ENCODE measurements at places on chromosomes 12 and 14.

DNA sequence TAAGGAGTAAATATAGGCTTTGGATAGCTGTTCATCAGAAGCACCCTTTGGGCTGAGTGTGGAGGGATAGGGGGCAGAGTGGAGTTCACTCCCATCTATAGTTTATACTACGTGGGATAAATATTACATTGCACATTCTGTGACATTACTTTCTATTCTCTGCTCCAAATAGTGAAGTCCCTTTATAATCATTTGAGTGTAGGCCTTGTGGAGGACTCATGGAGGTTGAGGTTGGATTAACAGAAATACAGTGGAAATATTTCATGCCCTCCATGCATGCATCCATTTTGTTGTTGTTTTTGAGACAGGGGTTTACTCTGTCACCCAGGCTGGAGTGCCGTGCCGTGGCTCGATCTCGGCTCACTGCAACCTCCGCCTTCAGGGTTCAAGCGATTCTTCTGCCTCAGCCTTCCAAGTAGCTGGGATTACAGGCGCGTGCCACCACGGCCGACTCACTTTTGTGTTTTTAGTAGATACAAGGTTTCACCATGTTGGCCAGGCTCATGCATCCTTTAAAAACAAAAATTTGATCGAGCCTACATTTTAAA lies 1.4 kb downstream of the CHPT1 start:
- DNase-seq: no peak

GRCh38 chr14:93716002-93716745 lies 72.1 kb downstream of the PRIMA1 start:
- DNase-seq: no peak

- DNase-seq: no peak
Measured at GRCh38 chr14:51093371-51094281, 1.3 kb downstream of the TRIM9 start.

DNA sequence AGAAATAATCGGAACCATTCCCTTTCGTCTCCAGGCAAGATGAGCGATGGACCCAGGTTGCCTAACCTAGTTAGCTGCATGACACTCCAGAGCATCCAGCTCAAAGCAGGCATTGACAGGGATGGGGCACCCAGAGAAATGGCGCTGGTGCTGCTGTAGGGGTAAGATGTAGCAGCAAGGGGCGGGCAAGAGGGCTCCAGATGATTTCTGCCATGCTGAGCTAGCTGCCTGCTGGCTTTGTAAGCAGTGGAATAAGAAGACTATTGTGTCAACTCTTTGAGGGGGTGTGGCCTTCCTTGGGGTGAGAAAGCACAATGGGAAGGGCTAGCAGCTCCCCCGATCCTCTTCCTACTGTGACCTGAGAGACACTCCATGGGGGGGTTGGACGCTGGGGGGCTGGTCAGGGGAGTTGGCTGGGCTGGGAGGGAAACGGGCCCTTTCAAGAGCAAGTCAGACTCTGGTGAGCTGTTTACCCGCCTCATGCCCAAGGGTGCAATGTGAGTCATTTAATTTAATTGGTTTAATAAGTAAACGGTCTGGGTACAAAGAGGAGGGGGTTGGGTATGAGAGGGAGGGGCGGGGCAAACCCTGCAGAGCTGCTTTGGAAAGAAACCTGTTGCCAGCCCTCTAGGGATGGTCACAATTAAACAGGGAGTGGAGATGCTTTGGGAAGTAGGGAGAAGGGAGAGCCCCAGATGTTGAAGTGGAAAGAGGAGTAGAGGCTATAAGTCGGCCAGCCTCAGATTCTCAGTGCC lies 50.5 kb downstream of the B4GALNT3 start:
- peak; percentile 43 for DNase-seq

- no peak for DNase-seq
Measured at GRCh38 chr14:98606041-98606640, 665.9 kb downstream of the BCL11B start.

DNA sequence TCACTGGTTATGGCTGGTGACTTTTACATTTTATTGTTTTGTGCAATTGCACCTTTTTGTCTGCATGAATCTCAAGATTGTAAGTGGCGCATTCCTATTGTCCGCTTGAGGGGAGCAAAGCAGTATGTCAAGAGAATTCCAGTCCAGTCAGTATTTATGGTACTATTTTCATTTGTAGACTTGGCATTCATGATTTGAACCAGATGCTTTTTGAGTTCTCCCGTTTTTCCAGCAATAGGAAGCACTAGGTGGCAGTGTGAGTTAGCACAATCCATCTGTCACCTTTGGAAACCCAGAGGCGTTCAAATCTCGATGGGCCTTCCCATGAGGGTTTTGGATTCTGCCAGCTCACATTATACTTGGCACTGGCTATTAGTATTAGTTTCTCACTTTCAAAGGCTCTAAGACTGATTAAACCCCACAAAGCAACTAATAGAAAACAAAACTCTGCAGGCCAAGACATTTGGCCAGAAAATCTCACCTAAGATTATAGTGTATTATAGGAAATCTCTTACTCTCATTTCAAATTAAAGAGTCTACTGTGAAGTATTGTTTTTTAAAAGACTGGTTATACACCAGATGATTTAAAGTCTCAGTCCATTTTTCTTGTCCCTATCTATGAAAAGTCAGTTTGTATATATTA lies 2.2 kb downstream of the DACT1 start:
- peak; percentile 88 for DNase-seq

DNA sequence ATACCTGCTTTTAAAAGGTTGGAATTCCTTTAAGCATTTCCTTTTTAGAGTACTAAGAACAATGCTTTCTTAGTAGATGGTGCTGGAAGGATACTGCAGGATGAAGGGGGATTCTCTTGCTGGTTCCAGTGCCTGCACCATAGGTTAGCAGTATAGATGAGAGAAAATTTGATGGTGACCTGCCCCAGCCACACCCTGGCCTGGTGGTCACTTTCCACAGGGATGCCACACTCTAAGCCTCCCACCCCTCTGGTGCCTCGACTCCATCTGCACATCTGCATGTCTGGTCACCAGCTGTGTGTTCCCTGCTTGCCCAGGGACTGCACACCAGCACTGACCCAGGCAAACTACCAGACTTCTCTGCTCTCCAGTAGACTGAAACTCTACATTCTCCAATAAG lies 19.1 kb downstream of the SLC2A3 start:
- no peak for DNase-seq

DNA sequence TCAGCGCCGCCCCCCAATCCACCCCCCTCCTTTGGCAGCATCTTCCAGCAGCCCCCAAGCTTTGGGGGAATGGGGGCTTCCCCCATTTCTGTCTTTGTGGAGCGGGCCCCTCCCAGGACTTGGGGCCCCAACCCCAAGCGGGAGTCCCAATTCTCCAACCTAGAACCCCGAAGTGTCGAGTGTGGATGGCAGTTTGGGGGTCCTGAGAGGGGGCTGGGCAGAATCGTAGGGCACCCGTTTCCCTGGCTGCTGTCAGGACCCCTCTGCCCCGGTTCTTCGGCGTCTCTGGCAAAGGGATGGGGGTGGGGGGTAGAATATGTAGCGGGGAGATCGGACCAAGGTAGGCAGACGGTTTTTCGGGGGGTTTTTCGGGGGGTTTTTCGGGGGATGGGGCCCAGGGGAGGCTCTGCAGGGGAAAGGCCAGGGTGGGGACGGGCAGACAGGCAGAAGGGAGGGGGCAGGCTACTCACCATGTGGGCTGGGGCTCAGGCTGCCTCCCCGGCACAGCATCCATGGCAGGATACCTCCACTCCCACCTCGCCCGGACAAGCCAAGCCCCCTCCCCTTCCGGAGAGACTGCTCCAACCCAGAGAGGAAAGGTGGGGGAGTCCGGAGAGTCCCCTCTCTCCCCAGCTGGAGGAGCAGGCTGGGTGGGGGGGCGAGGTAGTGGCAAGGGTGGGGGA lies 739 bp downstream of the JPH4 start:
- no peak for DNase-seq

GRCh38 chr14:70282666-70283065 lies 76.8 kb downstream of the COX16 start:
- DNase-seq: no peak

DNA sequence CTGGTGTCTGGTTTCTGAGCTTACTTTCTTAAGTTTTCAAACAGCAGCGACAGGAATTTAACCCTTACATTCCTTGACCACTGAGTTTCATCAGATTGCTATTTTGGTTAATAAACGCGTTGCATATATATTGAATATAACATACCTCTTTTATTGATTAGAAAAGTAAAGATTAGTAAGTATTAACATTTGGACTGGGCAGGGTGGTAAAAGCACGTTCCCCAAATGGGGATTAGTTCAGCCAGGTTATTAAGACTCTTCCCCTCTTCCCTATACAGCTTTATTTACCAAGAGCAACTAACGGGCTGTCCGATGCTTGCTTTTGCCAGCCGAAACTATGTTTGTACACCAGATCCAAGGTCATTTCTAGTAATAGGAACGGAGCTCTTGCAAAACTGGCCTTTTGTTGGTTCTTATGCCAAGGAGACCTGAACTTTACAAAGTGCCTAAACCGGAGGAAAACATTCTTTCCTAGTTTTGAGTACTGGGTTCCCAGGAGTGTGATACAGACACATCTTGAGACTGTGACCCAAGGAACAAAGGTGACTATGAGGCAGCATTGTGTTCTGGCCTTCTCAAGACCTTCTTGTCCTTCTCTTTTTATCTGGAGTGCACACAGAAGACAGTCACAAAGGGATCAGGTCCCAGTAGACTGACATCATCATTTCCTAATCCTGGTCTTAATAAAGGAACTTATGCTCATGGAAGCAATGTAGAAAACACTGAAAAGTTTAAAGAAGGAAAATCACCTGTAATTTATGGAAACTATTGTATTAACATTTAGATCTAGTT lies 2.6 kb downstream of the GLRX5 start:
- no peak for DNase-seq

All from kidney glomerular epithelial cell (primary cell).